ENCODE measurements at places on chromosomes 2 and 18.

DNA sequence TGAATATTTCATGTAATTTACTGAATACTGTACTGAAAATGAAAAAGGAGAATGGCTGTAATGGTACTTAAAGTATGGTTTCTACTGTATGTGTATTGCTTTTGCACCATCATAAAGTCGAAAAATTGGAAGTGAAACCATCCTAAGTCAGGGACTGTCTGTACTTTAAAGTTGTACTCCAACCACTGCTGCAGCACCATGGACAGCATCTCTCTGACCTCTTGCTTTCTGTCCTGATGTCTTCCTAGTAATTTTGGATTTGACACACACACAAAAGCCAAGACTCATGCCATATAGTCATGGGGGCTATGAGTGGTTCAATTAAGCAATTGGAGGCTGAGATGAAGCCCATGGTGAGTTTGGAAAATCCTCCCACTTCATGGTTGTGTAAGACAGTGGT, 256.3 kb upstream of the PKDCC start:
- no peak for DNase-seq

DNA sequence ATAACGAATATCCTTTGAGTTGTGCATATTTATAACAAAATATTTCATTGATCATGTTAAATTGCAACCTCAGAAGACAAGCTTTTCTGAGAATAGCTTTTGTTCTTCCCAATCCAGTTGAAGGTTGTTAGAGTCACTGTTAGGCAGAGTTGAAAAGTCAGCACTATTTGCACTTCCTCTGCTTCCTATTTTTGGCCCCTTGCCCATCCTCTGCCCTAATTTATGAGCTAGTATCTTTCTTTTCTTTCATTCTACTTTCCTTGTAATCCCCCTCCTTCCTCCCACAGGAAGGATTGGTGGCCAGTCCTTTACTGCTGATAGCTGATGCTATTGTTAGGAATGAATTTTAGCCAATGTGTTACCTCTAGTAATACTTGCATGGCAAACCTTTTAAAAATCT, 4.9 kb downstream of the RALB start:
- DNase-seq, result no peak

- DNase-seq, result peak; percentile 9
Measured at GRCh38 chr18:24063121-24063731, 48.7 kb downstream of the TTC39C start.

DNA sequence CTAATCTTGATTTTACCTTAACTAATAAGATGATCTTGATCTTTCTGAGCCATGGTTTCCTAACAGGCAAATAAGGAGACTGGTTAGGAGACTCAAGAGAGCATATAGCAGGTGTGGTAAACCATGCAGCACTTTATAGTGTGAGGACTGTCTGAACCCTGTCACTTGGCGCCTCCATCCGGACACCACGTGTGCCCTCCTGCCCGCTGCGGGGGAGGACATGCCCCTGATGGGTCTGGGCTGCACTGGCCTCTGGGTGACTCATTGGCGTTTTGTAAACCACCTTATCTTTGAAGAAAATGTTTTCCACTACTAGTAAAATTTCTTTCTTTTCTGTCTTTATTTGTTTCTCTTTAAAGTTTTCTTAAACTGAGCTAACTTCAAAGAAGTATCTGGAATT, 131.1 kb downstream of the FMNL2 start:
- DNase-seq, result no peak

GRCh38 chr2:67451086-67451832, 54.1 kb downstream of the ETAA1 start:
- DNase-seq, result peak; percentile 10

DNA sequence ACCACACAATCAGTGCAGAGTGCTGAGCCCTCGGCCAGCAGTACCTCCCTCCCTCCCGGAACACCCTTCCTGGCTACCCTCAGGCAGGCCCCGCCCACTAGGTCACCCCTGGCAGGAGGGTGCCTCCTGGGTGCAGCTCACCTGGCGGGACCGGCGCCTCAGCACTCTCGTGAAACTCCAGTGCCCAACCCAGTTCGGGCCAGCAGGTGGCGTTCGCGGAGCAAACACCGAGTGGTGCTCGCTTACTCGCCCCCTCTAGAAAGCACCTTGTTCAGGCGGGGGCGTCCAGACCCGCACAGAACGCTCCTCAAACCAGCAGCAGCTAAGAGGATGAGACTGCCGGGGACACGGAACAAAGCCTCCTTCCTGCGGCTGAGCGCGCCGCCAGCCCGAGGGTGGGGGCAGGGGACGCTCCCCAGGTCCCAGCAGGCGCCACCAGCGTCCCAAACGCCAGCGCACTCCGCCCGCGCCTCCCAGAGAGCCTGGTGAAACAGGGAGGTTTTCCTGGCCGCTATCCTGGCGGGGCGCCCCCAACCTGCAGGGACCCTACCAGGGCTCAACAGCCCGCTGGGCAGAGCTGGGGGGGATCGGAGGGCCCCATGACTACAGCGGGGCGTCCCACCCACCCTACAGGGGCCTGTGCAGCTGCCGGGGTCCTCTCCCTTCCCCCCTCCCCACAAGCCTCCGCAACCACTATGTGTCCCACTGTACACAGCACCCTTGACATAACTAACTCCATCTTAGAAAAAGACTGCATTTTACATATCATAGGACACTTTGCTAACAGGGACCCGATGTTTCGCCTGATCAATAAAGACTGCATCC, 44.7 kb downstream of the MRPS5 start:
- DNase-seq, result peak; percentile 40

GRCh38 chr2:83081826-83082690, 1377.0 kb downstream of the SUCLG1 start:
- no peak for DNase-seq

GRCh38 chr18:3037423-3037915, 24.5 kb upstream of the LPIN2 start:
- peak; percentile 59 for DNase-seq

DNA sequence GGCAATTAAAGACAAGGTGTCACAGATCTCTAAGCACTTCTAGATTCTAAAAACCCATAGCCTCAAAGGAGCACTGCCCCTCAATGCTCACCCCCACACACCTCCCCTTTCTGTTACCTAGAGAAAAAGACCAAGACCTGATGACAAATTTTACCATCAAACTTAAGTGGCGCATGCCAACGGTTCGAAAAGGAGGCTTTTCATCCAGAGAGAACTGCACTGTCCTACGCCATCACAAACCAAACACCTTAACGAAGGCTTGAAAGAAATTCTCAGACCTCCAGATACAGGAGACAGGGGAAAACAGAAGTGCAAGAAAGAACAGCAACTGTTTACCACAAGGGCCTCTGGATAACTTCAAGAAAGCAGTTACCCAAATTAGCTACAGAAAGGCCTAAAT, 2.0 kb upstream of the ZC3H6 start:
- DNase-seq, result no peak

DNA sequence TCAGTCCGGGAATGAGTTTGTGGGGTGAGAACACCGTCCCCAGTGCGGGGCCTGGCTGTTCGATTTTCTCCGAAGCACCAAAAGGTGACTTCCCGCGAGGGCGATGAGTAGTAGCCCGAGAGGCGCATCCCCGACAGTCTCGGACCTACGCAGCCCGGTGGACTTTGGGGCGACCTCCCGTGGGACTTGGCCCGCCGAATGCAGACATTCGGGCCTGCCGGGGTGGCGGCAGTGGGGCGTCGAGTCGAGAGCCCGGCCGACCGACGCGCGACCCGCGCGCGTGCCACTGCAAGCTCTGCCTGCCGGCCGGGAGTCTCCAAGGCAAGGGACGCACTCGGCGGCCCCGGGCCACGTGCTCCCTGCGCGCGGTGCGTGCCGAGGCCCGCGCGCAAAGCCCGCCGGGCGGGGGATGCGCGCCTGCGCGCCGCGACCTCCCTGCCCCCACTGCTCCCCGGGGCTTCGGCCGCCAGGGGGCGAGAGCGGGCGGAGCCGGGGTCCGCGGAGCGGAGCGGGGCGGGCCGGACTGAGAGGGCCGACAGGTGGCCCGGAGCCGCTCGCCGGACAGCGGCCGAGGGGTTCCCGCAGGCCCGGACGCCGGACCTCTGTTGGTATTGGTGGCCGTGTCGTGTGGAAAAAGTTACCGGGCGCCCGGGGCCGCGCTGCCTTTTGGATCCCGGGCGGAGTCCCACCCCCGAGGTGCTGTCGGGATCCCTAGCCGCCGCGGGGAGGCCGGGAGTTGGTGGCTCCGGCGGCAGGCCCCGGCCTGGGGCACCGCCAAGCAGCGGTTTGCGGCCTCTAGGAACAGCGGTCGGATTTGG, 1.9 kb downstream of the PTMA start:
- DNase-seq, result no peak

DNA sequence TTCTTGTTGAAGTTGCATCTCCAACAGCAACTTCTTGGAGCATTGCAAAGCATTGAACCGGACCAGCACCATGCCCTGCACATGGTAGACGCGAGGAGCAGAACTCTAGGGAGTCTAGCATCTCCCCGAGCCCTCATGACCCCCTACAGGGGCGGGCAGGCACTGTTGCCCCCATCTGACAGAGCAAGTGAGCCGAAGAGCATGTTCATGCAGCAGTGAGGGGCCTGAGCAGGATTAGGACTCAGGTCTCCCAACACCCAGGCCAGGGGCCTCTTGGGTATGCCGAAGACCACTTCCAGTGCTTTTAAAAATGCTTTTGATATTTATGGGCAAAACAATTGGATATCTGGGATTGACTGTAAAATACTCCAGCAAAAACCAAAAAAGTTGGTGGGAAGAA, 163.3 kb downstream of the TFCP2L1 start:
- no peak for DNase-seq

GRCh38 chr2:38371235-38371634, 5.8 kb downstream of the ATL2 start:
- DNase-seq, result no peak

DNA sequence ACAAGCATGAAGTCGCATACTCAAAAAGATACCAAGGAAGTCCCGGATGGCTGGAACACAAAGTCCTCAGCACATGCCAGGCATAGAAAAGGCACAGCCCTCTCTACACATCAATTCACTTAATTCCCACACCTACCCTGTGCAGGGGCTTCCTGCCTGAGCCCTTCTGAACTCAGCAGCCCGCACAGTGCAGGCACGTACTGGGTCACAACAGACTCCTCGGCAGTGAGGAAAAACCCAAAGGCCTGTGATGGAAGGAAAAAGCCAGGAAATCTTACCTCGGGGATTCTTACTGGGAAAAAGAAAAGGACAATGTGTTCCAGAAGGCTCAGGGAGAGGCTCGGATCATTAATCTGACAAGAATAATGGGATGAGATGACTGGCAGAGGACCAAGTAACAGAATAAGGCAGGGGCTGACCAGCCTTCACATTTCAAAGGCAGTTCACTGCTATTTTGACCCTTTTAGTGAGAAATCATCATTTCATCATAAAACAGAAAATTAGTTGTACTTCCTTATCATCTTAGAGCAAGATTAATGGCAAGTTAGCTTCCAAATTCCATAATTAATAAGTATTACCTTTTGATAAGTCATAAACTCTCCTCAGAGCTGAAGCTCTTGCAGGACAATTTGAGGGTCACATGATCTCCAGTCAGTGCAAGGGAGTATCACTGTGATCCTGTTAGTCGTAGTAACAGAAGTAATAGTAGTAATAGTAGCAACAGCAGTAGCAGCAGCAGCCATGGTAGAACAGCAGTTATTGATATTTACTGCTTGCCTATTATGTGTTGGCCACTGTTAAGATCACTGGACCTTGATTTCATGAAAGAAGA, 87.4 kb downstream of the STK39 start:
- no peak for DNase-seq

GRCh38 chr2:72136331-72136730, 11.3 kb downstream of the CYP26B1 start:
- no peak for DNase-seq

DNA sequence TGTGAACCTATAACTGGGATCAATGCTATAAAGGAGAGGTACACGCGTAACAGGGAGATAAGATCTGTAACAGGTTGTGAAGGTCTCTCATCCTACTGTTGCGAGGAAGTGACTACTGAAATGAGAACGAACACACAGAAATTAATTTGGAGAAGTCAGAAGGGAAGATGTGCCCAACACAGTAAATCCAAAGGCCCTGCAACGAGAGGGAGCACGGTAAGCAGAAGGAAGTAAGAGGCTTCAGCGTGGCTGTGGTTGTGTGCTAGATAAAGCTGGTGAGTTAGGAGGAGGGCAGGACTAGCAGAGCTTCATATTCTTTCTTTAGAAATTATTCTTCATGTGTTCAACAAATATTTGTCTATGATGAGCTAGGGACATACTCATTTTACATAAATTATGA, 2.5 kb upstream of the ATG16L1 start:
- no peak for DNase-seq

- DNase-seq, result no peak
Measured at GRCh38 chr18:3655254-3656050, 205.5 kb downstream of the TGIF1 start.

GRCh38 chr2:179843541-179843940, 17.9 kb downstream of the ZNF385B start:
- DNase-seq, result no peak

DNA sequence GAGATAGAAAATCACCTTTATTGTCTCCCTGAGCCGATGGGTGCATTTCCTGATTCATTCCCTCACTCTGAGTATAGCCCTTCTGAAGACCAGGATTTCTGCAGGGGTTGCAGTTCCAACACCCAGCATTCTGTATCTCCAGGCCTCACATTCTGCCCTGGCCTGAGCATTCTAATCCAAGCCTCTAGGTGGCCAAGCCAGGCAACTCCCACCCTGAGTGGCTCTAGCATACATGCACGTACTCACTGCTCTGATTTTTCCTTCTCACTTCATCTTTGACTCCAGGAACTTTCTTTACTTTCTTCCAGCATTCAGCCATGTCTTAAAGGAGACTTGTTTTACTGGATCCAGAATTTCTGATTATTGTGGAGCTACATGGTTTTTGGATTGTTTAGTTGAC, 100.7 kb upstream of the STK39 start:
- peak; percentile 18 for DNase-seq

DNA sequence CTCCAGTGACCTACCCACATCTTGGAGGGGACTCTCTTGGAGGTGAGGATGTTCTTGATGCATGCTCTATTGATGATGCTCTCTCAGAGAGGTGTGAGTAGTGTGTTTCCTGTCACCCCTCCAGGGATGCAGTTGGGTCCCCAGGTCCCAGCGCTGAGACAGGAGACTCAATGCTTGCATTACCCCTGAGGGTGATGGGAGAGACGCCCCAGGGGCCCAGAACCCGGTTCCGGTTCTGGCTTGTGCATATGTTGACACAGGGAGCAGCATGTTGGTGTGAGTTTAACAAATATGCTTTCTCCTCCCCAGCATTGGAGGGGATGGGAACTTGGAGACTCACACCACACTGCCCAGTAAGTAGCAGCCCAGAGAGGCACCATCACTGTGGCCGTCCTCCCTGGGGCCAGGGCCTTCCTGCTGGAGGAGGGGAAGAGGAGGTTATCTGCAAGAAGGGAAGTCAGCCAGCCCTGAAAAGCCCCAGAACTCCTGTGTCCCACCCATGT, 124.5 kb downstream of the PLB1 start:
- no peak for DNase-seq

DNA sequence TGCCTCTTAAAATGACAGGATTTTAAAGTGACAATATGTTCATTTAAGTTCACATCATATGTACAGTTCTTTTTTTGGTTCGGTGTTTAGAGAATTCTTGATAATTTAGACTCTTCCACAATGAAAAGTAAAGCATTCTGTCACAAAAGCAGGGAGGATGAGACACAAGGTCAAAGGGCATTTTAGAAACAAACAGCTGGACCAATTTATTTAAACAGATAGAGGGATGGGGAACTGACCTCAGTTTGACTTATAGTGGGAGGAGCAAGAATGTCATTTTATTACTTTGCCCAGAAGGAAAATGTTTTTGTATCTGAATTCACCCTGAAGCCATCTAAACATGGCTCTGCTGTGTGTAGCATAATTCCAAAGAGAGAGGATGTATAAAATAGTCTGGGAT, 128.5 kb downstream of the MEIS1 start:
- DNase-seq, result no peak

GRCh38 chr18:58541789-58542425, 87.0 kb downstream of the ALPK2 start:
- DNase-seq, result peak; percentile 65
